ENCODE measurements at places on chromosomes 1 and 21.

DNA sequence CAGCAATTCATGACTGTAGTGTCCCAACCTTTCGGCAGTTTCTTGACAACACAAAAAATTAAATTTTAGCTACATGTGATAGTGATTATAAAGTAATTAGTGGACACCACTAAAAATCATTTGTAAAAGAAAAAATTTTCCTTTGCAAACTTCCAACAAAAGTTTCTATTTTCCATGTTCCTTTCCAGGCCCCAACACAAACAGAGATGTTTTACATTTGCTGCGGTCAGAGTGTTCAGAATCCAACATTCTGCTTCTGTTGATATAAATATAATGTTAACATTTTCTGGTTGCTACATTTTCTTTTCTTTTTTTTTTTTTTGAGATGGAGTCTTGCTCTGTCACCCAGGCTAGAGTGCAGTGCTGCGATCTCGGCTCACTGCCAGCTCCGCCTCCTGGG is 54.9 kb upstream of the WLS start:
- no peak for DNase-seq

- no peak for DNase-seq
These were observed 304.0 kb downstream of the RRAGC start for GRCh38 chr1:38555594-38555993.

- DNase-seq = no peak
These were observed 19.8 kb downstream of the PGLYRP3 start for GRCh38 chr1:153292740-153293479.

DNA sequence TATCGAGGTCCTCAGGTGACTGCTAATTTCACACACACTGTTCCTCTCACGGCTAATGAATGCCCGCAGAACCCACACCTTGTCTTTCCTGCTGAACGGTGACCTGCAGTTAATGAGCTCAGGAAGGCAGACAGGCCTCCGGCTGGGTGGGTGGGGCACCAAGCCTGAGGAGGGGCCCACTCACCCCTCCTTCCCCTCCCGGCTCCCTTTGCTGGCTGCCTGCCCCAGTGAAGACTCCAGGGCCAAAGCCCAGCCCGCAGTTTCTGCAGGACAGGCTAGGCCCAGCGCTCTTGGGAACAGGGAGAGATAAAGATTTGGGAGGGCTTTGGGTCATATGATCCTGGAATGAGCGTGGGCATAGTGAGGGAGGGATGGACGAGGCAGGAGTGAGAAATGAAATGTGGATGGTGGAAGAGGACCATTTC is 26.4 kb downstream of the FOXO6 start:
- no peak for DNase-seq

- DNase-seq = no peak
These were observed 5.2 kb downstream of the RCSD1 start for GRCh38 chr1:167635156-167635648.

GRCh38 chr1:91687452-91687851 is 186.8 kb downstream of the CDC7 start:
- DNase-seq = no peak

- no peak for DNase-seq
These were observed 36.4 kb upstream of the CFAP126 start for GRCh38 chr1:161404051-161404597.

GRCh38 chr1:158115126-158115525 is 65.6 kb upstream of the CD1D start:
- no peak for DNase-seq

DNA sequence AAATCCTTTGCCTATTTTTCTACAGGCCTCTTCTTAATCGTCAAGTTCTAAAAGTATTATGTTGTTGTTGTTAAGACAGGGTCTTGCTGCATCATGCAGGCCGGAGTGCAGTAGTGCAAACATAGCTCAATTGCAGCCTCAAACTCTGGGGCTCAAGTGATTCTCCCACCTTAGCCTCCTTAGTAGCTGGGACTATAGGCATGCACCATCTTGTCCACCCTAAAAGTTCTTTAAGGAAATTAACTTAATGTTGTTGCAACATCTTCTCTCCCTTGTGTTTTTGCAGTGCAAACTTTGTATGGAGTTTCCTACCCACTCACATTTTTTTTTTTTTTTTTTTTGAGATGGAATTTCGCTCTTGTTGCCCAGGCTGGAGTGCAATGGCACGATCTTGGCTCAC is 4.1 kb upstream of the VHLL start:
- DNase-seq = no peak

DNA sequence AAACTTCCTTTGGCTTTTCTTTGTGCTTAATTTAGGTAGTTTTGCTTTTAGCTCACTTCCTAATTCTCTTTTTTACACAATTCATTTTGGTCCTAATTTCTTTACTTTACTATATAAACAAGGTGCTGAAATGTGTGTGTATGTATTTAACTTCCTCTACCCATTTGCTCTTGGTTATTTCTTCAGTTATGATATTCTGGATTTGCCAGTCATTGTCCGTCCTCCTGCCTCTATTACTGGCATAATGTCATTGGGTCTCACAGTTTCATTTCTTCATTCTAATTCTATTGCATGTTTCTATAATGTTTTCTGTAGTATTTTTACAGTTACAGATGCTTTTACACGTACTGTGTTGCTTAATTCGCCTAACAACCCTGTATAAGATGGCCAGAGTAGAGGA is 96.2 kb downstream of the ZMYM4 start:
- no peak for DNase-seq

DNA sequence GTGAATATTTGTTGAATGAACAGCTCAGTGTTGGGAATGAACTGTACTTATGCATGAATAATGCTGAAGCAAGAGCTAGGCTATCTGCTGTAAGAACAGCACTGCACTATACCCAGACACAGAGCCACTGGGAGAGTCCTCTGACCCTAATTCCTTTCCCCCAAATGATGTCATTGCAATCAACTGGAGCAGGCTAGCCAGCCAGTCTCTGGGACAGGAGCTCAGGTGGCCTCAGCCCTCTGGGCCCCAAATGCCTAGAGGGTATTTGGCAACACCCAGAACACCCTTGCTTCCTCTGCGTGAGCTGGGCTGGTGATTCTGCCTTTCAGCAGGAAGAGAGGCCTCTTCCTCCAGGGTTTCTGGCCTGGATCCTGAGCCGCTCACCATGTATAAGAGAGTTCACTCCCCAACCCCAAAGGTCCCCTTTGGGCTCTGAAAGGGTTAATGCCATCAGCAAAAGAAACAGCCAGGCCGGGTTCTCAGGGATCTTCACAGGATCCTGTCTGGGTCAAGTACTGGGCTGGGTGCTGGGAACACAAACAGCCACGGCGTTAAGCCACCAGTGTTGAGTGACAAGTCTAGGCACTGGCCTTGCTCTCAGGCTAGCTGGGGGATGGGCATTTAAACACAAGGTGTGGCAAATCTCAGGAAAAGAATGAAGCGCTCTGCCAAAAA is 3.7 kb upstream of the PADI4 start:
- DNase-seq = no peak

DNA sequence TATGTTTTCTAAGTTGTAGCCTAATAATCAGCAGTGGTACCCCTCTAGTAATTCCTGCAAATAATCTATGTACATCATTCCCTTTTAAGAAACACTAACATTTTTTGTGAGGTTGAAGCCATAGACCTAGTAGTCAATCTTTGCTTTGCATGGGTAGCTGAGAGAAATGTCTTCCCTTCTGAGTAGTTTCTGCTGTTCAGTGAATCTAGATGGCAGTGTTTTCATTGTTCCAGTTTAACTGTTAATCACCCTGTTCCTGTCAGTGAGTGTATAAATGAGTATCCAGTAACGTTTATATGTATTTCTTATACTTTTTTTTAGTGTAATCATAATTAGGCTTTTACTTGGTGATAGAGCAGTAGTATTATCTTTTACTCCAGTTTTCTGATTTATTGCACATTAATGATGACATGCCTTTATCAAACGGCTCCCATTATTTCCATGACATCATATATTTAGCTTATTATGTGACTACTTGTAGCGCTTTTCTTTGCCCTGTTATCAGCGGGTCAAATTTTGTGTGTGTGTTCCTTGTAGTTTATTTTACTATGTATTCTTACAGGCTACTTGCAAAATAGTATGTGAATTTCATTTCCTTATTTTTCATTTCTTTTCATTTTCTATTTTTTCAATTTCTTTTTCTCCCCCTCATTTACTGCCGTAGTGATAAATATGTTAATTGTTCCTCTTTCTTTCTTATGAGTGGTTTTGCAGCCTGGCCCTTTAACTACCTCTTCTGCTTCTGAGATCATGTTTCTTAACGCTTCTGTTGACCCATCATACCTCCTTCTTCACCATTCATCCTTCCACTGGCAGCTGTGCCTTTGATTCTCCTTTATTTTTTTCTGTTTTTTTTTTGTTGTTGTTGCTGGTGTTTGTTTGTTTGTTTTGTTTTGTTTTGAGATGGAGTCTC is 18.8 kb downstream of the CEP350 start:
- DNase-seq = no peak

GRCh38 chr1:212970085-212970484 is 19.7 kb downstream of the VASH2 start:
- DNase-seq = no peak

- DNase-seq = no peak
These were observed 26.7 kb upstream of the RPTN start for GRCh38 chr1:152185544-152186391.

DNA sequence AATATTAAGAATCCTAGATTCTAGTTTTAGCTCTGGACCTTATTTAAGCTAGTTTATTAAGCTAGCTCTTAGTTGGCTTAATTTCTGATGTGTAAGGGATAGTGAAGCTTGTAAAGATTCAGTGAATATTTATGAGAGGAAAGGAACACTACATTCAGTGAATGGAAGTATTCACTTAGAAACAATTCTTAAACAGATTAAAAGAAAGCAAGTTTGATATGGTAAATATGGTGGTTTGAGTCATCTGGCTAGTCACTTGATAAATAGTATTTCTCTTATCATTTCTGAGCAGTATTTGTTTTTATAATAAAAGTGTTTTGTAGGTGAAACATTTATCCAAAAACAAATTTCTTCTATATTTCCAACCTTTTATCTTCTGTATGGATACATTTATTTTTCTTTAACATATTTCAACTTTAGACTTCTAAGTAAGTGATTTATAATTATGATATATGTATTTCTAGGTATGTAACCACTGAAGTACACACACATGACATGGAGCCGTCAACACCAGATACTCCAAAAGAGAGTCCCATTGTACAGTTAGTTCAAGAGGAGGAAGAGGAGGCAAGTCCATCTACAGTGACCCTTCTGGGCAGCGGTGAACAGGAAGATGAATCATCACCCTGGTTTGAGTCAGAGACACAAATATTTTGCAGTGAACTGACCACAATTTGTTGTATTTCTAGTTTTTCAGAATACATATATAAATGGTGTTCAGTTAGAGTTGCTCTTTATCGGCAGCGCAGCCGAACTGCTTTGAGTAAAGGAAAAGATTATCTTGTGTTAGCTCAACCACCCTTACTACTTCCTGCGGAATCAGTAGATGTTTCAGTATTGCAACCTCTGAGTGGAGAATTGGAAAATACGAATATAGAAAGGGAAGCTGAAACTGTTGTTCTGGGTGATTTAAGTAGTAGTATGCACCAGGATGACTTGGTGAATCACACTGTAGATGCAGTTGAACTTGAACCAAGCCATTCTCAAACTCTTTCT is 55.6 kb downstream of the SUCO start:
- no peak for DNase-seq

DNA sequence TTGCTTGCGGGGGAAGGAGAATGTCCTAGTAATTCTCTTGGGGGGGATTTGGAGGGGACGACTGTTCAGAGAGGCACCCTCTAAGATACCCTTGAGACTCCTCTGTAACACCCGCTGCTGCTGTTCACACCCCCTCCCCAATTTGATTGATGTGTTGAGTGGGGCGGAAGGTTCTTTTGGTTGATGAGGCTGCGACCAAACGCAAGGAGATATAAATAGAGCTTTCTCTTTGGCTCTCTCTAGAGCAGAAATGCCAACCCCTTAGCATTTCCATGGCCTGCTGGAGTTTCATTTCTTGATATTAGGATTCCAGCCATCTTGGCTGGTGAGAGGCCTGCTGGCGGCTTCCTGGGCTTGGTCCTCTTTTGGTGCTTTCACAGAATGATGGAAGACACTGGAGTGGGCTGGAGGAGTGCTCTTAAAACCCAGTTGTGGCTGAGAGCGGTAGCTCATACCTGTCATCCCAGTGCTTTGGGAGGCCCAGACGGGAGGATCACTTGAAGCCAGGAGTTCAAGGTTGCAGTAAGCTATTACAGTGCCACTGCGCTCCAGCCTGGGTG is 2.0 kb downstream of the PIK3CD start:
- DNase-seq = no peak

- DNase-seq = no peak
These were observed 498.7 kb upstream of the NEGR1 start for GRCh38 chr1:72781038-72781437.

GRCh38 chr1:237583756-237584155 is 307.0 kb downstream of the ZP4 start:
- no peak for DNase-seq

- no peak for DNase-seq
These were observed 117.5 kb downstream of the FOXD2 start for GRCh38 chr1:47555306-47555705.

DNA sequence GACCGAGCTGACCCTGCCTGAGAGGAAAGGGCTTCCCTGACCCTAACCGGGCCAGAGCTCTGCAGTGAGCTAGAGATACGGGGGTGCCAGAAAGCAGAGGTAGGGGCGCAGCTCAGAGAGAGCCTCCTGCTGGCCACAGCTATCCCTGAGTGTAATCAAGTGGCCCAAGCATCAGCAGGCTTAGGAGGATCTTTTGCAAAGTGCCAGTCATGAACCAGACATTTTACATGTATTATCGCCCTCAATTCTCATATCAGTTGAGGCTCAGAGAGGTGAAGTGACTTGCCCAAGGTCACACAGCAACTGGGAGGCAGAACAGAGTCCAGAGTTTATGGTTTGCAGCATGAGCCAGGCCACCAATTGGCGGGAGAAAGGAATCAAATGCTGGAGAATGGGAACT is 7.0 kb upstream of the ID3 start:
- DNase-seq = no peak

DNA sequence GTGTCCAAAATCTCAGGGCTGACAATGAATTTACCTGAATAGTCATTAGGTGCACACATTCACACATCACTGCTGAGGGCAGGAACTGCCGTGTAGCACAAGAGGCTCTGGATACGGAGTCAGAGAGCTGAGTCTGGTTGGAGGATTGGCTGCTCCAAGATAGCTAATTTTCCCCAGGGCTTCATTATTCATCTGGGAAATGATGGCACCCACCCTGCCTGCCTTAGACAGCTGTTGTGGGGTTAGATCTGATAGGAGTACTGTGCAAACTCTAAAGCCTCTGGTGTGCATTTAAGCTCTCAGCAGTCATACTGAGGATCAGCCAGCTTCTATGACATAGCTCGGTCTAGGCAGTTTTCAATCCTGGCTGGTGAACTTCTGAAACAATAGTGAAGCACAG is 67.0 kb downstream of the LMX1A start:
- DNase-seq = no peak

- DNase-seq = no peak
These were observed 10.7 kb upstream of the DMBX1 start for GRCh38 chr1:46478721-46479485.

DNA sequence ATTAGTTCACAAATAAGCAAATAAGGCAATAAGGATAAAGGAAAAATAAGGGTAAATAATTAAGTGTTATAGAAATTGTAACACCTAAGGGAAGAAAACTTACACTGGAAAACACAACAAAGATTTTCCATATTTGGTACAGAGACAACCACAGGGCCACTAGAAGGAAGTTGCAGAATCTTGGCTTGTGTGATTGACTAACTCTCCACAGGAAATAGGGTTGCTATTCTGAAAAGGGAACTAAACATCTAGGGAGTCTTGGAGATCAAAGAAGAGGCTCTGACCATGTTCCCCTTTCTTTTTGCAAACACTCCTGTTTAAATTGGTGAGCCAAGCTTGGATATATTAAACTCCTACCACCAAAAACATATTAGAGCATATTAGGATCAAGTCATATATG is 59.1 kb downstream of the APCS start:
- DNase-seq = no peak

GRCh38 chr1:25095635-25096200 is 136.6 kb downstream of the SYF2 start:
- DNase-seq = no peak
